ENCODE measurements at places on chromosomes 5 and 9.

GRCh38 chr5:179559284-179560252 is 9.2 kb downstream of the RUFY1 start:
- DNase-seq, result peak; percentile 95

- DNase-seq, result no peak
Observed at GRCh38 chr9:104871961-104872527, 55.9 kb downstream of the ABCA1 start.

GRCh38 chr5:137264573-137264972 is 234.6 kb downstream of the SPOCK1 start:
- DNase-seq, result no peak

GRCh38 chr5:80960531-80961375 is 590 bp downstream of the RASGRF2 start:
- no peak for DNase-seq

GRCh38 chr5:10243660-10244240 is 5.9 kb downstream of the ATPSCKMT start:
- no peak for DNase-seq

- DNase-seq, result peak; percentile 28
Observed at GRCh38 chr9:134059661-134060395, 8.0 kb downstream of the BRD3 start.

DNA sequence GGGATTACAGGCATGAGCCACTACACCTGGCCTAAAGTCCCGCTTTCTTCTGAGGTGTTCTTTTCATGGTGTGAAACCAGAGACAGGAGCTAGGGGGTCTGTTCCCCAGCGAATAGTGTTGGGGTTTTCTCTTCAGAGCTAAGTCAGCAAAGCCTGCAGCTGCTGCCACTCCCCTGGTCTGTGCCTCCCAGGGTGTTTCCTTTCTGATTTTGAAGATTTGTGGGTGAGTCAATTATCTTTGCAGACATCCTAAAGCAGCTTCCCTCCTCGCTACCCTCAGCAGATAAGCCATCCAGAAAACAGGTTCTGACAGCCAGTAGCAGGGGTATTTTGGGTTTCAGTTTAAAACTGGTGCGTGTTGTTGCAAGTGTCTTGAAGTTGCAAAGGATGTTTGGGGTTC is 72.0 kb upstream of the IQGAP2 start:
- no peak for DNase-seq

- DNase-seq, result no peak
Observed at GRCh38 chr9:91065231-91066041, 263.8 kb downstream of the SYK start.

GRCh38 chr9:96875461-96876142 is 21.3 kb upstream of the ZNF782 start:
- peak; percentile 58 for DNase-seq

DNA sequence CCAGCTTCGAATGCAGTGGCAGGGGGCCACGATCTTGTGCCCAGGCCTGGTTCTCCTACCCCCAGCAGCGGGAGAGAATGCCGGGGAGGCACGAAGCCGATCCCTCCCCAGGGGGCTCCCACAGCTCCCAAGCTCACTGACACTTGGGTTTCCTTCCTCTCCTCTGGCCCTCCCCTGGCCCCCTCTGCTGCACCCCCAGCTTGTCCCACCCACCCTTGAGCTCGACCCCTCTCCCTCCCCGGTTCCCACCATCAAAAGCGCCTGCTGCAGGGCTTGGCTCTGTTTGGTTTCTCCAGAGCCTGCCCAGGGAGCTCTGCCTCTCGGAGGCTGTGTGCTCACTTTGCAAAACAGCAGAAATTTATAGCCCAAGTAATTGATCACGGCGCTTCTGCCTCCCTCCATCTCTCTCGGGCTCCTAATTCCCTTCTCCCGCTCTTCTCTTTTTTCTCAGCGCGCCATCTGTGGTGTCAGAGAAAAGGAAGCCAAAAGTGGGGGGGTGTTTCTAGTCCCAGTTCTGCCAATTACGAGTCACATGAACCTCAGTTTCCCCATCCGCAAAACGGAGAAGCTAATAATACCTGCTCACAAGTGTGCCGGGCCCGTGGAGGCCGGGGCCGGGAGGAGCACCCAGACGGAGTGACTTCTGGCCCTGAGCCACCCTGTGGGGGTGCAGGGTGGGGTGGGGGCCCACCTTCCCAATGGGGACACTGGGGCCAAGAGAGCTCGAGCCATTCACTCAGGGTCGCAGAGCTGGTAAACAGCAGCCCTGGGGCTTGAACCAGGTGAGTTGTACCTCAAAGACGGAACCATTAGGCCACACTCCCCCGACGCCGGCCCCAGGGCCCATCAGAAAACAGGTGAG is 141.2 kb upstream of the IER5L start:
- DNase-seq, result no peak

DNA sequence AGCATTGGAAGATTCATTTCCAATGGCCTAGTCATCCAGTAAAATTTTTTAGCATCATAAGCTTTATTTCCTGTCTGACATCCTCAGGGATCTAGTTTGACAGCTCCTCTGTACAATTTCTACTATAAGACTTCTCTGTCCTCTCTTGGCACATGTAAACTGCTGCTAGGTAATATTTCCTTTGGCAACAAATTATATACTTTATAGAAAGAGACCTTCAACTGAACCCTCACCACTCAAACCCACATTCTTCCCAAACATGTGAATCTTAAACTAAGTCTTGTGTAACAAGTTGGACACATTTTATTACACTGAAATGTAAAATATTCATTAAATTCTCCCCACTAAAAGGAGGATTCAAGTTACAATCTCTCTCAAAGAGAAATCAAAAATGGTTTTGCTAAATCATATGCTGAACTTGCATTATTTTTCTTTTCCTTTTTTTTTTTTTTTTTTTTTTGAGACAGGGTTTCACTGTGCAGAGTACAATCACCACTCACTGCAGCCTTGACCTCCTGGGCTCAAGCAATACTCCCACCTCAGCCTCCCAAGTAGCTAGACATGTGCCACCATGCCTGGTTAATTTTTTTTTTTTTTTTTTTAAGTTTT is 36.9 kb downstream of the SCAI start:
- DNase-seq, result no peak

DNA sequence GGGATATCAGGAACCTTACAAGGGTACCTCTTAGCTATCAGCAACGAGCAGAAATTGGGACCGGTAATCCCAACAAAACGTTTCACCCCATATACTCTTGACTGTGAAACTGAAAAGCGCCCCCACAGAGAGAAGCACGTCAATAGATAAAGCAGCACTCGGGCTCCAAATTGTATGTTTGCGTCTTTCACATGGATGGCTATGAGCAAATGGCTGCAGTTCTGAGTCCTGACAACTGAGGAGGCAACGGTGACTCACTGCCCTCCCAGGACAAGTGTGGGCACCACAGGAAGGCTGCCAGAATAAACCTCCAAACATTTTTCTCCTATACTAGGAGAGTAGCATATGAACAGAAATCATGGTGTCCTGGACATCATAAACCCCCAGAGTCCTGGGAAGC is 36.6 kb downstream of the SEMA4D start:
- no peak for DNase-seq

- no peak for DNase-seq
Observed at GRCh38 chr5:60259730-60260129, 366.2 kb upstream of the PDE4D start.

DNA sequence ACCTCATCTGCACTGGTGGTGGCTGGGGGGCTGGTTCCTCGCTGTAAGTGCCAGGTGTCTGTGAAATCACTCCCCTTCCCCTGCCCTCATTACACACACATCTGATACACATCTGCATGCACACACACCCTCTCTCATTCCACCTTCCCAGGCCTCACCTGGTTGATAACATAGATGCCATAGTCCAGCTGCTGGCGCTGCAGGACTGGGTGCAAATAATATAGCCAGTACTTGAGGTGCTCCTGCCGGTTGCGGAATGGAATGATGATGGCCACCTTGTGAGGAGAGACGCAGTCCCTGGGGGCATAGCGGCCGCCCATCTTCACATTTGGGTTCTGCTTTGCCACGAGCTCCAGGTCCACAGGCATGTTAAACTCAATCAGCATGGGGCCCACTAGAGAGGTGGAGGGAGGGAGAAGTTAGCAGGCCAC is 32.1 kb downstream of the B4GALT1 start:
- no peak for DNase-seq

DNA sequence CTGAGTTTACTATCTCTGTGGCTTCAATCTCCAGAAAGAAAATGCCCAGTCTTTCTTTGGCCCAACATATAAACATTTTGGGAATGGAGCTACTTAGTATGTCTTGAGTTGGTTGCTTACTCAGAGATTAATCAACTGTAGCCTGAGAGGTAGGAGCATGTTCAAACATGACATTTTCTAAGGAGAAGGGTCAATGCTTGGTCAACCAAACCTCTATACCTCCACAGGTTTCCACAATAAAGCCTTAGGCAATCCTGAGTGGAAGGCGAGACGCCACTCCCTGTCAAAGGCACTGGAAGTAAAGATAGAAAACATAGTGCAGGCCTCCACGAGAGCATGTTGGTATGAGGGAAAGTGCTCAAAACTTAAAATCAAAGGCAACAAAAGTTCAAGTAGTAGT is 411.4 kb downstream of the KCTD16 start:
- DNase-seq, result no peak

DNA sequence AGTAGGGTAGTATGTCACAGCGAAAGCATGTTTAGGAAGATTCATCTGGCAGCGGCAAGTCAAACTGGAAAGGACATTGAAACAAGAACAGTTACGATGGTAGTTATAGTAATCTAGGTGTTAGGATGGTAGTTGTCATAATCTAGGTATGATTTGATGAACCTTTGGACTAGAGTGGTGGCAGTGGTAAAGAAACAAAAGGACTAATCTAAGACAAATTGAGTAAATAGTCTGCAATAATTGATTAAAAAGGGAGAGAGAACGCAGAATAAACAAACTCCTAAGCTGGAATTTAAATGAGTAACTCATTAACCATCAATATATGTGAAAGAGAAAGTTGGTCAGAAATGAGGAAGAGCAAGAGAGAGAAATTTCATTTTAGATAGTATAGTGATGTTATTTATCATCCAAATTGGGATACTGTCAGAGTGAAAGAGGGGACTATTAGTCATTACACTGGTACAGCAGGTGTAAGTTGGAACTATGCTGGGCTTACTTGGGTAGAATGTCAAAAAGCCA is 56.8 kb downstream of the MTREX start:
- no peak for DNase-seq

GRCh38 chr5:170095646-170096045 is 10.1 kb upstream of the FOXI1 start:
- no peak for DNase-seq

- no peak for DNase-seq
Observed at GRCh38 chr5:73796164-73797131, 170.5 kb downstream of the ARHGEF28 start.

DNA sequence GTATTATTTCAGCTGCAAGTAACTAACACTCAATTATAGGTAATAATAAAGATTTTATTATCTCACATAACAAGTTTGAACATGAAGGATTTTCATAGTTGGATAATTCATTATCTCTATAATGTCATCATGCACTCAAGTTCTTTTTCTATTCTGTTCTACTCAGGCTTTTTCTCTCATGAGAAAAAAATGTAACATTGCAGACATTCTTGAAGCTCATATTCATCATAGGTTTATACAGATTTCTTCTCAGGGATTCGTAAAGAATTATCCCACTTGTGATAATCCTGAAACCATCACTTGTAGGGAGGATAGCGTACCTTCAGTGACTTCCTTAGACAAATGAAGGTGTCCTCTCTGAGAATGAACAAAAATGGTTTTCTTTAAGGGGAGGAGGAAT is 150.3 kb downstream of the XRCC4 start:
- DNase-seq, result no peak

DNA sequence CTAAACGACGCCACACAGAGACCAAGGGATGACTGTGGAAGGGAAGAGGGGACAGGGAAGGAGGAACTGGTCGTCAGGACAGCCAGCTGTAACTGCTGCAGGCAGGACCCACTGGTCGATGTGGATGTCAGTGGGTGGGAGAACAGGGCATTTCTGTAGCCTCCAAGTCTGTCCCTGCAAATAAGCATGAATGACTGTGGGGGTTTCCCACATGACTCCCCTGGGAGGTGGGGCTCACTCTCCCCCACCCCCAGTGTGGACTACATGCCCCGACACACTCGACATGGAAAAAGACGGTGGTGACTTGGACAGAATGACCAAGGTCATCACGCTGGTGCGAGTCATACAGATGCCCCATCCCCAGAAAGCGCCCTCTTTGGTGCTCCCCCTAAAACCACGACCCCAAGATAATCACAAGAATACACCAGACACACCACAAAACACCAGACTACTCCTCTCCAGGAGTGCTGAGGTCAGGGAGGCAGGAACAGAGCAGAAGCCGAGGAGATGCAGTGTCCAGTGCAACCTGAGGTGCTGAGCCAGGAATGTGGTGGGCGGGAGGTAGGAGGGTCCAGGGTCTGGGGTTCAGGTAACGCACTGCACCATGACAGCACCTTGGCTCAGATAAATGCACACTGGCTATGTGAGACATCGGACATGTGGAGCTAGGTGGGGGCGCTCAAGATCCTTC is 64.9 kb downstream of the SECISBP2 start:
- DNase-seq, result no peak

DNA sequence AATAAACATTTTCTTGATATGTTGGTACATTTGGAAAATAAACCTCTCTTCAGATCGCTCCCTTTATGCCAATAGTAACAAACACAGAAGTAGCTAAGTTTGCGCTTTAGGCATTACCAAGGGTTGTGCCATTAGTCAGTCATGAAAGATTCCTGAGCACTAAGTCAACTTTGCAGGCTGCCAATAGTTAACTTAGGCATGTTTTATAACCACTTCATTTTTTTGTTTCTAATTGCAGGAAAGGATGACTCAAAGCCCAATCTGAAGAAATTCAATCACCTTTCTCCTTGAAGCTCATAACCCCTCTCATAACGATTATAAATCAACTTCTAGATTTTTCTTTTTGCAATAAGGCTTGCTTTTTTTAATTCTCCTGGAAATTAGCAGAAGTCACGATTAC is 517.0 kb downstream of the AGTPBP1 start:
- DNase-seq, result no peak

- DNase-seq, result no peak
Observed at GRCh38 chr9:6428940-6429889, 16.2 kb downstream of the UHRF2 start.

- no peak for DNase-seq
Observed at GRCh38 chr5:16877267-16877935, 58.7 kb downstream of the MYO10 start.

GRCh38 chr9:126704892-126705766 is 91.4 kb downstream of the LMX1B start:
- peak; percentile 49 for DNase-seq

Data from gastrocnemius medialis (tissue), 4 donors.